WTC11 (cell line): ENCODE measurements at places on chromosomes 2 and 18. TPM values are rescaled to one million over a fixed set of nuclear protein-coding genes. Genes with fewer than 3 reads are reported as not detected.

DNA sequence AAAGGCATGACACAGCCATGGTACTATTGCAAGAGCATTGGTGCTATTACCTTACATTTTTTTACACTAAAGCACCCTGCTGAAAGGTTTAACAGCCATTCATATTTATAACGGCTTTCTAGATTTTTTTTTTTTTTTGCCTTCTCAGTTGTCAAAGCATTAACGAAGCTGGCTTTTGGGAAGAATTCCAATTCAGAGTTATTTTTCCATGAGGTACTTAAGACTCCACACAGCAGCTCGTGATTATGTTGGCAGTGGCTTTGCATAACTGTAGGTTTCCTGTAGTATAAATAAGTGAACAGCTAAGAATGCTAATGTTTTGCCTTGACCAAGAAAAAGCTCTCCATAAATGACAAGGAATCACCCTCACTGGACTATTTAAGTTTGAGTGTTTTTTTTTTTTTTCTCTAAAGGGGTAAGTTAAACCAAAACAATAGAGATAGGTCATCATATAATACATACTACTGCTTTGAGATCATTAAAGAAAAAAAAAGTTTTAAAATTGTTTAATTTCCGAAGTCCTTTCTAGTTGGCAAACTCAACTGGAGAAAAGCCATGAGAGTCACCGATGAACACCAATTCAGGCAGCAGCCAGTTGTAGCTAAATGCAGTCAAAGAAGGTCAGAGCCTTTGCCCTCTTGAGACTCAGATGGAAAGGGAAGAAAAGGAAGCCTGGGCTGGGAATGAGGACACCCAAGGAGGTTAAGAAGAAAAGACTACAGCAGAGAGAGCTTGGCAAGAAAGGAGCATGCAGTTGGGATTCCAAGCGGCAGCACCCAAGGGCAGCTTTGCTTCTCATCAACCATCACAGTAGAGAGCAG is 187.4 kb upstream of the NCKAP5 start:
- H3K27ac ChIP-seq = no peak overlapping the region
- H3K27me3 ChIP-seq = no peaks in the 10 kb centered on the region
- no peak overlapping the region for H3K4me3 ChIP-seq
- no peaks in the 10 kb centered on the region for H3K36me3 ChIP-seq
- no peak for DNase-seq
- H3K4me1 ChIP-seq = peaks cover 19% of the 10 kb centered on the region

DNA sequence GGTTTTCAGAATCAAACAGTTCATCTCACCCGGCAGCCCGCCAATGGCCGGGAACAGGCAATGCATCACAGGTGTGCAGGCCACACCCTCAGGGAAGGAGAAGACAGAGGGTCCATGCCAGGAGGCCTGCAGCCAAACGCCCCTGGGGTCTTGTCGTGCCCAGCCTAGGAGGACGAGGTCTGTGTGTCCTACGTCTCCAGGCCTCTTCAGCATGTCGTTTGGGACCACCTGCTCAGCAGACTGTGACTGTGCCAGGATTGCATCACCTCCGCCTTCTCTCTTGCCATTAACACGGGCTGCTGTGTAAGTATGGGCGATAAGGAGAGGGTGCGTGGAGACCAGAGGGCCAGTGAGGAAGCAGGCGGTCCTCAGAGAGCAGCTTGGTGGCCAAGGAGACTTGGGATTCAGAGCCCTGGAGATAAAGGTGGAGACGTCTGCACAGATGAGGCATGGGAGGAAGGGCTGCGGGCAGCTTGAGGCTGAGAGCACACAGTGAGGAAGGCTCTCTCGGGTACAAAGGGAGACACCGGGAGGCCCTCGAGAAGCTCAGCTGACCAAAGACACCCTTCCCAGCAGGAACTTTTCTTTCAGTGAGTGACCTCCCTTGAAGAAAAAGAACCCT is 37.4 kb upstream of the KLHL29 start:
- DNase-seq = no peak
- H3K4me3 ChIP-seq = no peak overlapping the region
- no peaks in the 10 kb centered on the region for H3K36me3 ChIP-seq
- peaks cover 8% of the 10 kb centered on the region for H3K4me1 ChIP-seq
- H3K27ac ChIP-seq = no peak overlapping the region

DNA sequence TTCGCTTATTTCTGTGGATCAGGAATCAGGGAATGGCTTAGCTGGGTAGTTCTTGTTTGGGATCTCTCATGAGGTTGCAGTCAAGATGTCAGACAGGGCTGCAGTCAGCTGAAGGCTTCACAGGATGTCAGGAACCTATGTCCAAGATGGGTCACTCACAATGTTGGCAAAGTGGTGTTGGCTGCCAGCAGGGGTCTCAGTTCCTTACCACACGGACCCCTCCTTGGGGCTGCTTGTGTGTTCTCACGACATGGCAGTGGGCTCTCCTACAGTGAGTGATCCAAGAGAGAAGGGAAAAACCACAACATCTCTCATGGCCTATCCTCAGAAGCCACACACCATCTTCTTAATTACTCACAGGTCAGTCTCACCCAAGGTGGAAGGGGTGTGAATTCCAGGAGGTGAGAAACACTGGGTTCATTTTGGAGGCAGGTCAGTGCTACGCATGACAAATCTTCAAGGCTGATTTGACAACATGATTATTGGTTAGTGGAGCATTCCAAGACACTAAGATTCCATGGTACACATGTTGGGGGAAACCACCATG is 1.3 kb upstream of the ANTXR1 start:
- H3K36me3 ChIP-seq = no peaks in the 10 kb centered on the region
- DNase-seq = no peak
- H3K4me1 ChIP-seq = peaks cover 16% of the 10 kb centered on the region
- peaks cover 32% of the 10 kb centered on the region for H3K27me3 ChIP-seq

- H3K4me1 ChIP-seq = peaks cover 28% of the 10 kb centered on the region
- H3K27ac ChIP-seq = no peak overlapping the region
- peak; percentile 3 for DNase-seq
- peaks cover 2% of the 10 kb centered on the region; the same call in 1 of the 2 replicates for H3K36me3 ChIP-seq
- peaks cover 47% of the 10 kb centered on the region for H3K27me3 ChIP-seq
Measured at GRCh38 chr2:1746174-1747064, 2.1 kb upstream of the PXDN start.

DNA sequence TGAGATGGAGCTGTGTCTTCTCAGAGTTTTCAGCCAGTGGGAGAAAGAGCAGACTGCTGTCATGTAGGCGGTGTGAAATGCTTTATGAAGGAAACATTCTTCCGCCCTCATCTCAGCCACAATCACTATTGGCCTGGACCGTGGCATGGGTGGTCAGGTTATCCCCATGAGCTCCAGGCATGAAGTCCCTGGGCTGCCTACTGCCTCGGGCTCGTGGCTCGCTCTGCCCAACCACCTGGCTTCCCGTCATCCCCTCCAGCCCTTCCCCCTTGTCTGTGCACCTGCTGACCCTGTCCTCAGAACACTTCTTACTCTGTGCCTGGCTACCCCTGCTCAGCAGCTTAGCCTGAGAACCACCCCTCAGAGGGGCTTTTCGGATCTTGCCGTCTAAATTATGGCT is 15.5 kb downstream of the COLEC11 start:
- peaks cover 6% of the 10 kb centered on the region; the same call in 1 of the 2 replicates for H3K4me1 ChIP-seq
- no peak overlapping the region for H3K27ac ChIP-seq
- peaks cover 5% of the 10 kb centered on the region for H3K36me3 ChIP-seq
- DNase-seq = no peak

DNA sequence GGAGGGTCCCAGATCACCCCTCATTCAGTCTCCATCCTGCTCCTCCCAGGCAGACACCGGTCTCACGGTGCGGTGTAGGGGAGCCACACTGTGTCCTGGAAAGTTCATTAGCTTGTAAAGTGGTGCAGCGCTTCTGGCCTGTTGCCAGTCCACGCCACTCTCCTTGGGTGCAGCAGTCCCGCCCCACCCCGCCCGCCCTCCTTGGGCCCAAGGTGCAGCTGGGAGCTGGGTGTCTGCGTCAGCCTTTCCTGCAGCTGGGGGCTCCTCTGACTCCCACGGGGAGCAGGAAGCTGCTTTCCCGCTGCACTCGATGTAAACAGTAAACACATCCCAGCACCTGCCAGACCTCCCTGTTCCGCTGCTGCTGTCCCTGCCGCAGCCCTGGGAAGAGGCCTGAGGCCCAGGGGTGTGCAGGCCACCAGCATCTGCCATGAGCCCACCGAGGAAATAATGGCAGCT is 53.8 kb upstream of the ASB18 start:
- H3K36me3 ChIP-seq = peaks cover 11% of the 10 kb centered on the region
- no peak for DNase-seq
- peaks cover 3% of the 10 kb centered on the region for H3K27me3 ChIP-seq
- no peaks in the 10 kb centered on the region for H3K4me1 ChIP-seq
- H3K4me3 ChIP-seq = no peak overlapping the region
- H3K27ac ChIP-seq = no peak overlapping the region

Gene CAVIN2
- 0.14 to 0.28 TPM (median 0.27 TPM) in 3 replicates for total RNA-seq

- H3K27me3 ChIP-seq = no peaks in the 10 kb centered on the region
- DNase-seq = no peak
- H3K4me1 ChIP-seq = peaks cover 5% of the 10 kb centered on the region
- no peak overlapping the region for H3K4me3 ChIP-seq
- H3K36me3 ChIP-seq = peaks cover 7% of the 10 kb centered on the region
Measured at GRCh38 chr2:83990636-83991035, 468.4 kb downstream of the SUCLG1 start.

Gene MAL
- 0.22 to 0.39 TPM in 2 of 3 replicates, not detected in the other for total RNA-seq

GRCh38 chr2:82539280-82539621 is 1919.8 kb downstream of the SUCLG1 start:
- H3K36me3 ChIP-seq = no peaks in the 10 kb centered on the region
- no peak overlapping the region for H3K4me3 ChIP-seq
- H3K27ac ChIP-seq = no peak overlapping the region

DNA sequence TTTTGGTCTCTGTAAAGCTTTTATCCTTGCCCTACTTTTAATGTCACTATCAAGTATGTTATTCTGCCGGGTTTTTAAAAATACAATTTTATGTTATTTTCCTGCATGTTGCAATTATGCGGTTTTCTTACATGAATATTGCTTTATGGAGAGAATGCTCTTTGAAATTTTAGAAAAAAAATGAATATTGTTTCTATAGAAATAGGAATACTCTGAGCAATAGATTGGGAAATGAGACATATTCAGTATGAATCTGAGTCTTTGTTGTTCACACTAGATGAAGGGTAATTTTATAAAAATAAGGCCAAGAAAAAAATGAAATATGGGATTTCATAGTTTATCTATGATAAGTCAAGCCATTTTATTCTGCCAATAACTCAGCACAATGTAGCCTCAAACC is 142.2 kb upstream of the DTNA start:
- no peaks in the 10 kb centered on the region for H3K36me3 ChIP-seq
- H3K27ac ChIP-seq = no peak overlapping the region
- peaks cover 2% of the 10 kb centered on the region for H3K4me1 ChIP-seq

- H3K27ac ChIP-seq = no peak overlapping the region
- H3K27me3 ChIP-seq = peaks cover 14% of the 10 kb centered on the region
- no peak for DNase-seq
- no peak overlapping the region for H3K4me3 ChIP-seq
- no peaks in the 10 kb centered on the region for H3K4me1 ChIP-seq
- H3K36me3 ChIP-seq = peaks cover 76% of the 10 kb centered on the region
Measured at GRCh38 chr2:6186332-6187151, 494.4 kb downstream of the SOX11 start.

GRCh38 chr2:144357623-144358373 is 162.1 kb downstream of the ZEB2 start:
- no peak overlapping the region for H3K27ac ChIP-seq
- DNase-seq = no peak
- no peaks in the 10 kb centered on the region for H3K36me3 ChIP-seq
- H3K4me1 ChIP-seq = peaks cover 6% of the 10 kb centered on the region

Gene SLC14A1
- total RNA-seq = not detected in 3 replicates

DNA sequence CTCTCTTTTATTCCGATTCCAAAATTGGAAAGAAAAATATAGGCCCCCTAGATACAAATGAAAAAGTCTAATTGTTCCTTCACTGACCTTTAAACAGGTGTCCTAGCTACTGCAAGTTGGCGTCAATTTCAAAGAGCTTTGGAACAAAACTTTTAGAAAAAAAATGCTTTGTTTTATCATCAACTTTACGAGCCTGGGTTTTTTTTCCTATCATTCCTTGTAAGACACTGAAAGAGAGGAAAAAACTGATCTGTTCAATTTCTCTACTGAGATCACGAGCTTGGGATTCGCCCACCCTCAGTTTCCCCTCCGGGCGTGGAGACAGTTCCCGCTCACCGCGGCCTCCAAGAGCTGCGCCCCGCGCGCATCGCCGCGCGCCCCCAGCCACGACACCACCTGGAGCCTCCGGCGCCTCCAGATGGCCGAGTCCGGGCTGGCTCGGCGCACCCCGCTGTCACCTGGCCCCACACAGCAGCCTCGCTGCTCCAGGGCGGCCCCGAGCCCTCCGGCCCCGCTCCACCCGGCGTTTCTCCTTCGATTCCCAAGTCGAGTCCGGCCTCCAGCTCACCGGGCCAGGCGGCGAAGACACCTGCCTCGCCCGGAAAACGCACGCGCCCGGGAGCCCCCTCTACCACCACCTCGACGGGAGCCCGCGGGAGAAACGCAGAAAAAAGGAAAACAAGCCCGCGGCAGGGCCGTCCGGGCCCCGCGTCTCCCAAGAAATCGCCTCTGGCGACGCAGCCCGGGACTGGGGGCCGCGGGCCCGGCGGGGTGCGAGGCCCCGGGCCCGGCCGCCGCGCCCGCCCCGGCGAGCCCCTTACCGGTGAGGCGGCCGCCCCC is 656 bp downstream of the TBC1D8 start:
- H3K4me1 ChIP-seq = peaks cover 69% of the 10 kb centered on the region
- H3K4me3 ChIP-seq = peak overlapping the region; percentile 72
- H3K36me3 ChIP-seq = no peaks in the 10 kb centered on the region
- peak; percentile 57 for DNase-seq

DNA sequence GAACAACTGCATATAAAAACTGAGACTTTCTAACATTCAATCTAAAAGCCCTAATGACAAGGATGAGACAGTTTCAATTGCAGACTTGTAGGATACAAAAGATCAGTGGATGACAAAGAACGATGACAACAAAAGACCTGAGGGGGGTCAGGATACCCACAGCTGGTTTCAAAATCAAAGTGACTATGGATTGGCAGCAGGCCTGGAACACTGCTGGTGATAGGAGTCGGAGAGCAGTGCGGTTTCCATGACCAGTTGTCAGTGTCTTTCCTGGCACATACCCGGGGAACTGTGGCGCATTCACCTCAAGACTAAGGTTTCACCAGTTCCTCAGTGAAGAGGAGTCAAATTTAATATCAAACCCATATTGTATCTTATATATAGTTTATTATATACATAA is 42.0 kb downstream of the EHD3 start:
- H3K36me3 ChIP-seq = no peaks in the 10 kb centered on the region
- no peak for DNase-seq
- H3K27me3 ChIP-seq = no peaks in the 10 kb centered on the region
- no peak overlapping the region for H3K4me3 ChIP-seq

Gene ELOA2
- total RNA-seq = not detected in 3 replicates

DNA sequence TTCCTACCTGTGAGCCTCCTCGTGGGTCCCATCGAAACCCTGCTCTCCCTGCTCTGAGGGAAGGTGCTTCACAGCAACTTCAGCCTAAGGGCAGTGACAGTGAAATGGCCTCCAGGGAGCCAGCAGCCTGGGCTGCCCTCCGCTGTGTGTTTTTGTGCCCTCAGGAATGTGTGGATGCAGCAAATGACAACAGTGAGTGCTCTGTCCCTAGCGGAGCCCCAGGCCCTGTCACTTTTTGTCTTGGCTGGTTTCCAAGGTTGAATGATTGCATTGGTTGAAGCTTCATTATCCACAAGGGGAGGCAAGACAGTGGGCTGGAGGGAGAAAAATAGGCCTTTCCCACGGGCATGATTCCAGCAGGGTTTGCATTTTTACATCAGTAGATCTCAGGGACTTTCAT is 42.9 kb downstream of the STON1 start:
- H3K27ac ChIP-seq = 0 out of 2 replicates have a peak overlapping the region, but pooled peaks have one; percentile 8
- no peak overlapping the region for H3K4me3 ChIP-seq
- no peaks in the 10 kb centered on the region for H3K27me3 ChIP-seq
- H3K36me3 ChIP-seq = no peaks in the 10 kb centered on the region; the same call in 1 of the 2 replicates
- DNase-seq = peak; percentile 13
